IMR-90 (cell line): ENCODE measurements at places on chromosomes 16 and 17. TPM values are rescaled to one million over a fixed set of nuclear protein-coding genes. Genes with fewer than 3 reads are reported as not detected.

GRCh38 chr16:68003031-68003430 lies 3.7 kb upstream of the DPEP2 start:
- peak; percentile 54 for DNase-seq

DNA sequence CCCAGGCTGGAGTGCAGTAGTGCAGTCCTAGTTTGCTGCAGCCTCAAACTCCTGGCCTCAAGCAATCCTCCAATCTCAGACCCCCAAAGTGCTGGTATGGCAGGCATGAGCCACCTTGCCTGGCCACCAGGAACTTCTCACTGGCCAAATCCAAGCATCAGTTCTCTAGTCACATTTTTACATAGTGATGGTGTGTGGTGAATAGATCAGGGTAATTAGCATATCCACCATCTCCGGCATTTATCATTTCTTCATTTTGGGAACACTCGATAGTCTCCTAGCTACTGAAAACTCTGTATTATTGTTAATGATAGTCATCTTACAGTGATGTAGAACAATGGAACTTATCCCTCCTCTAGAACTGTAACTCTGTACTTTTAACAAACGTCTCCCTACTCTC lies 58.3 kb downstream of the RAB11FIP4 start:
- DNase-seq = no peak

GRCh38 chr17:76032073-76032779 lies 5.1 kb upstream of the EVPL start:
- DNase-seq = no peak

SCARF1 gene
- 0.18 and 0.28 TPM in 2 replicates for total RNA-seq

DNA sequence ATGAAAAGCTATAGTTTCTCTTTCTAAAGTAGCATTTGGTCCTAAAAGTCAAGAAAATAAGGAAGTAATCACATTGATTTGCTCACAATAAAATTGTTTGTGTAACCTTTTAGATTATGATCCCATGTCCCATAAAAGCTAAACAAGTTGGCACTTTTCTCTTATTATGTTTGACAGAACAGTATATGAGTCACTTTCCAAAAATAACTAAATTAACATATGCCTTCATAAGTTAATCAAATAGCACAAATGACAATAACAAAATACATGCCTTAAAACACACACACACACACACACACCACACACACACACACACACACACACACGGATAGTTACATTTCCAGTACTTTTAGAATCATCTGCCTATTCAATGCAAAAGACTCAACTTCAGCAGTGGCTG lies 2.8 kb downstream of the MED13 start:
- peak; percentile 31 for DNase-seq

CETP gene
- not detected in 2 replicates for total RNA-seq

- peak; percentile 81 for DNase-seq
Measured at GRCh38 chr17:61325382-61326073, 74.1 kb upstream of the TBX2 start.

GRCh38 chr17:13160296-13160695 lies 142.5 kb upstream of the ELAC2 start:
- DNase-seq = peak; percentile 6

TBC1D26 gene
- total RNA-seq = not detected in 2 replicates

MYH3 gene
- total RNA-seq = 0.28 and 0.54 TPM in 2 replicates

CMTM2 gene
- not detected in 2 replicates for total RNA-seq

RNF43 gene
- under 0.01 TPM in 2 replicates for total RNA-seq

DNA sequence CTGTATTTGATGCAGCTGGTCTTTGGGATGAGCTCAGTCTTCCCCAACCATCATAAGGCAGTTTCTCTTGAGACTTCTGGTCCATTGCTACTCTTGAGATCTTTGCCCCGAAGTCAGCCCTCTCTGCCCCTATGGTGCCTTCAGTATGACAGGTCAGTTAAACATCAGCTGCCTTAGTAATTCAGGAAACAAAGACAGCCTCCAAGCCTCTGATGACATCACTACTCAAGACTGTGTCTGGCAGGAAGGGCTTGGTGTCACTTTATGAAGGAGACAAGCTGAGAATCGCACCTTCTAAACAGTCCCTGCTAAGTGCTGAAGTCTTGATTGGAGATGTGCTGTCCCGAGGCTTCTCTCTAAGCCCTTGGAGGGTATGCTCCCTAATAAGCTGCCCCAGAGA lies 104.9 kb upstream of the TBX2 start:
- DNase-seq = peak; percentile 81

GRCh38 chr16:2840914-2841313 lies 10.8 kb downstream of the ZG16B start:
- DNase-seq = no peak

GRCh38 chr16:3689731-3690130 lies 27.6 kb downstream of the TRAP1 start:
- DNase-seq = no peak

WNT9B gene
- not detected in 2 replicates for total RNA-seq

GRCh38 chr16:72427051-72427782 lies 255.3 kb upstream of the PMFBP1 start:
- DNase-seq = no peak

GRCh38 chr16:56237451-56237930 lies 46.2 kb downstream of the GNAO1 start:
- no peak for DNase-seq
